Thyroid gland (tissue), 4 donors: ENCODE measurements at places on chromosomes 3 and 15. TPM values are rescaled to one million over a fixed set of nuclear protein-coding genes. Genes with fewer than 3 reads are reported as not detected.

The CNBP gene
- total RNA-seq = 440 TPM

GRCh38 chr3:38549082-38549481, 52.9 kb downstream of the EXOG start:
- H3K4me3 ChIP-seq = no peak overlapping the region
- H3K36me3 ChIP-seq = no peaks in the 10 kb centered on the region
- H3K27me3 ChIP-seq = no peaks in the 10 kb centered on the region
- H3K27ac ChIP-seq = no peak overlapping the region
- no peak for DNase-seq

The WWTR1 gene
- total RNA-seq = 87.6 TPM

- no peak overlapping the region for H3K27ac ChIP-seq
- no peaks in the 10 kb centered on the region for H3K4me1 ChIP-seq
These were observed 17.1 kb downstream of the IQCB1 start for GRCh38 chr3:121817753-121818152.

The BTLA gene
- total RNA-seq = 0.49 TPM

GRCh38 chr3:52228751-52229291, 3.4 kb upstream of the TLR9 start:
- no peak overlapping the region for H3K4me3 ChIP-seq
- no peak overlapping the region for H3K27ac ChIP-seq
- no peaks in the 10 kb centered on the region for H3K4me1 ChIP-seq
- DNase-seq = no peak
- peaks cover 33% of the 10 kb centered on the region for H3K36me3 ChIP-seq

GRCh38 chr3:130576375-130577266, 59.6 kb downstream of the COL6A6 start:
- H3K4me3 ChIP-seq = no peak overlapping the region
- H3K36me3 ChIP-seq = no peaks in the 10 kb centered on the region
- no peak for DNase-seq

The DOCK3 gene
- 54.2 TPM for total RNA-seq

- H3K27me3 ChIP-seq = no peaks in the 10 kb centered on the region
- no peaks in the 10 kb centered on the region for H3K4me1 ChIP-seq
- H3K36me3 ChIP-seq = no peaks in the 10 kb centered on the region
- no peak for DNase-seq
- H3K27ac ChIP-seq = no peak overlapping the region
These were observed 270.0 kb downstream of the NAALADL2 start for GRCh38 chr3:175129126-175129525.

DNA sequence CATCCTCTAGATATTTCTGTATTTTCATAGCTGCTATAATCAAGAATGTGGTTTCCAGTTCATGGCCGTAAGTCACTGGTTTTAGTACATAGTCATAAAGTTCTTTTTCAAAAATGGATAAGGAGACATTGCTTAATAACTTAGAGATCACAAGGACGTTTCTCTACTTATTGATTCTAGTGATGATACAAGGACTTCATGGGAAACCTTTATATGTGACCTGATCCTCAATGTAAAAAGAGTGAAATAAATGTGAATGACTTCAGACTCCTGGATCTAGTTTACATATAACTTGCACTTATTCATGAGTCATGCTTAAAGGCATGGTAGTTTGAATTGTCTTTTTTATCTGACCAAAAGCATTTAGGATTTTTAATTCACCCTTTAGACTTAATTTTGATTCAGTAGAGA, 35.2 kb downstream of the TSC22D2 start:
- H3K27me3 ChIP-seq = no peaks in the 10 kb centered on the region
- no peaks in the 10 kb centered on the region for H3K36me3 ChIP-seq
- no peak overlapping the region for H3K4me3 ChIP-seq
- peaks cover 8% of the 10 kb centered on the region for H3K4me1 ChIP-seq
